ENCODE measurements at places on chromosomes 13 and 19.

- no peak for DNase-seq
Measured at GRCh38 chr19:31525610-31526147, 176.4 kb upstream of the TSHZ3 start.

DNA sequence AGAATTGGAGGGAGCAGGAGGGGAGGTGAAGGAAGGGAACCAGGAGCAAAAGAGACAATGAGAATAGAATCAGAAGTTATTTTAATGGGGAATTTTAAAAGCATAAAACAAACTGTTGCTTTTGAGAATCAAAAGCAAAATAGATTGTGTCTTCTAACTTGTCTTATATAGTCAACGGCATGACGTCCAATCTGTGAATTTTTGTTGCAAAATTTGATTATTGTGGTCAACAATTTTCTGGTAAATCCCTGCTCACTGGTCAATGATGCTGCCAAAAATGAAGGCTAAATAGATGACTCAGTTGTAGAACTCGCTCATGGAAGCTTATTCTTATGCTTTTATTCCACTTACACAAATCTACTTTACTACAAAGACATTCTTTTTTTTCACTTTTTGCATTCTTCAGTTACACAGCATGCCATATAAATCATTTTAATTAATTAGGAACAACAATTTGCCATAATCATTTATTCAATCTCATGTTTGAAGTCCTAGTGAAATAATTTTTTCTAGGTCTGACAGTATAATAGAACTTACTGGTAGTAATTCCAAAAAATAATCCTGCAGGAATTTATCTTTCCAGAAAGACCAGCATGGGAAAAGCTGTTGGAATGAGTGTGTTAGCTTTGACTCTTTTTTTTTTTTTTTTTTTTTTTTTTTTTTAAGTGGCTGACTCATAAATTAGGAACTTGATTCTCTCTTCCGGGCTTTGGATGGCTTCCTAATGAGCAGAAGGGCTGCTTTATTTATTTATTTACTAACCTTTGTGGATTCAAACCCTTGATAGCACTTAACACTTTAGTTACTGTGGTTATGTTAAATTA lies 256.9 kb downstream of the SPRY2 start:
- no peak for DNase-seq

DNA sequence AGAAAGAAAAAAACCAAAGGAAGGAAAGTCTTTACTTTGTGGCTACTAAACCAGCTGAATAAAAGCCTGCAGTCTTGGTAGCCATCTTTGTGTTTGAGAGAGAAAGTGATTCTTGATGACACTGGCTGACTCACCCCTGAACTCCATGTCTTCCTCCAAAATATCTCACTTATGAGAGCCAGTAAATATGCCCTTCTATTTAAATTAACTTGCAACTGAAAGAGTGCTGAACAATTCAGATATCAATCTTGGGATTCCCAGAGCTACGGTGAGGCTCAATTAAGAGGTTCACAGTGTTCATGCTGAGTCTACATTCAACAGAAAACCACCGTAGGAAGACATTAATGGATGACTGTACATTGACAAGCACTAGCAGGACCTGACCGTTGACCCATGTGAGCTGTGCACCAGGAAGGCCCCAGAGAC lies 57.9 kb downstream of the KCTD12 start:
- DNase-seq = no peak

DNA sequence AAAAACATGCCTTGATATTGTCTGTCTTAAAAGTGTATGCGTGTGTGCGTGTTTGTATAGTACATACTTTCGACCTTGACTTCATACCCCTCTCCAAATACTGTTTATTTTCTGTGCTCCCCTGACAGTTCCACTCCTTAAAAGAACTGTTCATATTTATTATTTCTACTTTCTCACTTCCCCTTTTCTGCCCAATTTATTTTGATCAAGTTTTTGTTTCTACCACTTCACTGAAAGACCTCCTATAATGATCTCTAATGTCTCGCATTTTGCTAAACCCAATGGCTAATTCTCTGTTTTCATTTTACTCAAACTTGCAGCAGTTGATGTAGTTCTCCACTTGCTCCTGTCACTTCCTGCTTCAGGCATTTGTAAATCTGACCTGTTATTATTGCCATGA lies 426.1 kb upstream of the KLF12 start:
- DNase-seq = no peak

DNA sequence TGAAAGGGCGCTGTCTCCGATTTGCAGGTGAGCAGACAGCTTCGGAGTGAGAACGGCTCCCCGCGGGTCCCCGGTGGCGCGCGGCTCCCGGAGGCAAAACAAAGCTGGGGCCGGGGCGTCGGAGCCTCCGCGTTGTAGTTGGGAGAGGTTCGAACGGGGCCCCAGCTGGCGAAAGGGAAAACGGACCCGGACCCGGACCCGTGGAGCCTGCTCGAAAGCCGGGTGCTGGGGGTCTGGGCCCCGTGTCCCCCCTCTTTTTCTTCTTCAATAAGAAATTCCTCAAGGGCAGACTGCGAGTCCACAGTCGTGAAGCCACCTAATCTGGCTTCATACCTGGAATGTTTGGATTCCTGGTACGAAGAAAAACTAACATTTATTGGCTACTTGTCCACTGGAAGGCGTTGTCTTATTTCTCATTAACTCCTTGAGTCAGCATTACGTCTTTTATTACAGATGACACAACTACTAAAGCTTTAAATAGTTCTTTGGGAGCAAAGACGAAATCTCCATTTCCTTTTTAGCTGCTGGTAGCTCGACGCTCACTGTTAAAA lies 632 bp upstream of the MTIF3 start:
- no peak for DNase-seq

DNA sequence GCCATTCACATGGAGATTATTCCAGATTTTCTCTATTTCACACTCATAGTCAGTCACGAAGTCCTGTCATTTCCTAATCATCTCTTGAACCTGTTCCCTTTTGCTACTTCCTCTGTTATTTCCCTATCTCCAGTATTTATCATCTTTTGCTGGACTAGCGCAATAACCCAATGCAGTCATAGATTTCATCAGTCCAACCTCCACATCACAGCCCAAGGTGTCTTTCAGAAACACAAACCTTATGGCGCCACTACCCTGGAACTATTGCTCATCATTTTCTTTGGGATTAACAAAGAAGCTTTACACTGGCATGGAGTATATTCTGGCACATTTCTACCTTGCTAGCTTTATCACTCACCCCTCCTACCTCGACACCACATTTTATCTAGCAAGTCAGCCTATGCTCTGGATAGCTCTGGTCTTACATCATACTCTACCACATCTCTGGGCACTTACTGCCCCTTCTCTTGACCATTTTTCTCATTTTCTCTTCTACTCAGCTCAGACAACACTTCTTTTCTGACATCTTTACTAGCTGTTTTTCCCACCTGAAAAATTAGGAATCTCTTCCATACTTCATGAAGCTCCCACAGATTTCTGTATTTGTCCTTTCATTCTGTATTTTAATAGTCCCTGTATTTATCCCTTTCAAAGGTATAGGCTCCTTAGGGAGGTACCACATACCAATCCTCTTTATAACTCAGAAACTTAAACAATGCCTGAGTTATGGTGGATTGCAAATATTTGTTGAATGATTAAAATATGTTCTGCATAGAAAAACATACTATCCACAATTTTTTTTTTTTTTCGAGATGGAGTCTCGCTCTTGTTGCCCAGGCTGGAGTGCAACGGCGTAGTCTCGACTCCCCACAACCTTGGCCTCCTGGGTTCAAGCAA lies 534.7 kb downstream of the KLF12 start:
- DNase-seq = no peak

GRCh38 chr19:50552540-50552939 lies 15.7 kb downstream of the LRRC4B start:
- no peak for DNase-seq

- DNase-seq = no peak
Measured at GRCh38 chr13:51719394-51719793, 84.6 kb downstream of the DHRS12 start.

DNA sequence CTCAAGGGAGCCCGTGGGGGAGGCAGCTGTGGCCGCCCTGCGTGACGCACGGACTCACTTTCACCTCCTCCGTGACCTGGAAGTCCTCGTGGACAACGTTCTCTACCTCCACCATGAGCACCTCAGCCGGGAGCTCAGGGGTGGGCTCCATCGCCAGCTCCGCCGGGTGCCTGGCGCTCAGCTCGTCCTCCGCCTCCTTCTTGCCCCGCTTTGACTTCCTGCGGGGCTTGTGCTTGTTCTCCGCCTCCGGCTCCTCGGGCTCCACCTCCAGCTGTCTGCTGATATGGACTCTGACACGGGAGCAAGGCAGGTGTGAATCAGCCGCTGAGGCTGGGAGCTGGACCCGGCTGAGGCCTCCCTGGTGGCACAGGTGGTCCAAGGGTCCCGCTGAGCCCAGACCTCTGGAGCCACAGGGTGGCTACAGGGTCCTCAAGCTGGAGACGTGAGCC lies 8.2 kb downstream of the LONP1 start:
- DNase-seq = no peak

GRCh38 chr13:25422153-25422552 lies 50.4 kb downstream of the ATP8A2 start:
- DNase-seq = no peak

DNA sequence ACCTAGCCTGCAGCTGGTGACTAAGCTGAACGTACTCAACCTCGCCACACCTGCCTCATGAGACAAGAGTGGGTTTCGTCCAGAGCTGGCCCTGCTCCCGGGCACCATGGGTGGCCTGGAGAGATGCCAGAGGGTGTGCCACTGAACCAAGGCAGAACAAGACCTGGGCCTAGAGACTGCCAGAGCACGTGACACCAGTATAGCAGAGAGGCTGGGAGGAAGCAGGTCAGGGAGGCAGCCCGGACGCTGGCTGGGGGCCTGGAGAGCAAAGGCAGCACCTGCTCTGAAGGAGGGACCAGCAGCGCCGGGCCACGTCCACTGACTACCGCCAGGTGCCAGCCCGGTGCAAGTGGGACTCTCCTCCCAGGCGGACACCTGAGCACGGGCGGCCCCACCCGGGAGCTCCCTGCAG lies 7.3 kb upstream of the C13orf46 start:
- DNase-seq = peak; percentile 69

GRCh38 chr13:41273831-41274441 lies 10.6 kb upstream of the MTRF1 start:
- DNase-seq = no peak

DNA sequence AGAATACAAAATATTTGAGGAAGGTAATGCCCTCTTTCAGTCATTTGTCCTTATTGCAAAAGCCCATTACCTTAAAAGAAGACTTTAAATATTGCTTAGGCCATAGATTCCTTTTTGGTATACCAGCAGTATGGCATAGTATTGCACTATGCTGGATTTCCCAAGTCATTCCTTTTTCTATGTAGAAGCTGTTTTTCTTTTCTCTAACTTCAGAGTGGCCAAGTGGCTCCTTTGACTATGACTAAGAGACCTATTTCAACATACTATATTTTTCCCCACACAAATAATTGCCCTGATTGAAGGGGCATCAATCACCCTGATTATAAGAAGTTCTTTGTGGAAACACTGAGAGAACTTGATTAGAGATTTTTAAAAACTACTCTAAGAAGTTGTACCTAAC lies 68.6 kb downstream of the UFM1 start:
- DNase-seq = no peak

- no peak for DNase-seq
Measured at GRCh38 chr13:112731667-112732616, 42.1 kb downstream of the ATP11A start.

- no peak for DNase-seq
Measured at GRCh38 chr13:20673715-20674114, 29.8 kb upstream of the IL17D start.

DNA sequence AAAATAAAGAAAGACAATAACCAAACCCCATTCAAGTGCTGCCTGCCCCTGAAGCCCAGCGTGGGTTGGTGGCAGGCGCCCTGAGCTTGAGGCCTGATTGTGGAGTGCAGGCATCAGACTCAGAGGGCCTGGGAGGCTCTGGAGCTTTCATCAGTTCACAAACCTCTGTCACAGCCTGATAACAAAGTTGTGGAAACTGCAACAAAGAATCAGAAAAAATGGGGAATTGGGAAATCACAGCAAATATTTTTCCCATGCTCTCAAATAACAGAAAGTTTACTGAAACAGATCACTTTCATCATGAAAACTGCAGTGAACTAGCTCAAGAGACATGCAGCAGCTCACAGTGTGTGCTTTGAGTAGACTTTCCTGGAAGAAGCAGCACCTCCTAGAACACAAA lies 793.6 kb downstream of the UQCRFS1 start:
- no peak for DNase-seq

DNA sequence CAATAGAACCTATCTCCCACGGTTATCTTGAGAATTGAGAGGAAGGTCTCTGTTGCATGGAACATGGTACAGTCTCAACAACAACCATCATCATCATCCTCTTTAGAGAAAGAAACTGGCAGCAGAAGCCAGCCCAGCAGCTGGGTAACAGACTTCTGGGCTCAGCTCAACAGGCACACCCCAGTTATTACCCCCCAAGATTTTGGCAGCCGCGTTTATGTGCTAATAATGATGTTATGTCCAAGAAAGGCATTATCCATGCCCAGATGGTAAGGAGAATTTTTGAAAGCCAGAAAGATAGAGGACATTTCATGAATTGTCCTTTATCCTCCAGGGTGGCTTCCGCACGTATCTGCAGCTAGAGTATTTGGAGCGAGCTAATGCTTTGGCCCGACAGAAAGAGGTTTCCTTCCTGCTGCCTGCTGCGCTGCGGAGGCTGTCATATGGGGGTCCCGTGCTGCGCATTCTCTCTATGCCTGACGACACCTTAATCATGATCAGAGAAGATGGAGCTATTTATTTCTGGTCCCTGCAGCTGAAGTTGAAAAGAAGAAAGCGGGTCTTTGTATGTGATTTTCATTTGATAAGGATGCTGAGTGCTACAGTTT lies 89.9 kb downstream of the TEX26 start:
- DNase-seq = no peak

- no peak for DNase-seq
Measured at GRCh38 chr19:3034656-3035541, 5.8 kb upstream of the TLE2 start.

DNA sequence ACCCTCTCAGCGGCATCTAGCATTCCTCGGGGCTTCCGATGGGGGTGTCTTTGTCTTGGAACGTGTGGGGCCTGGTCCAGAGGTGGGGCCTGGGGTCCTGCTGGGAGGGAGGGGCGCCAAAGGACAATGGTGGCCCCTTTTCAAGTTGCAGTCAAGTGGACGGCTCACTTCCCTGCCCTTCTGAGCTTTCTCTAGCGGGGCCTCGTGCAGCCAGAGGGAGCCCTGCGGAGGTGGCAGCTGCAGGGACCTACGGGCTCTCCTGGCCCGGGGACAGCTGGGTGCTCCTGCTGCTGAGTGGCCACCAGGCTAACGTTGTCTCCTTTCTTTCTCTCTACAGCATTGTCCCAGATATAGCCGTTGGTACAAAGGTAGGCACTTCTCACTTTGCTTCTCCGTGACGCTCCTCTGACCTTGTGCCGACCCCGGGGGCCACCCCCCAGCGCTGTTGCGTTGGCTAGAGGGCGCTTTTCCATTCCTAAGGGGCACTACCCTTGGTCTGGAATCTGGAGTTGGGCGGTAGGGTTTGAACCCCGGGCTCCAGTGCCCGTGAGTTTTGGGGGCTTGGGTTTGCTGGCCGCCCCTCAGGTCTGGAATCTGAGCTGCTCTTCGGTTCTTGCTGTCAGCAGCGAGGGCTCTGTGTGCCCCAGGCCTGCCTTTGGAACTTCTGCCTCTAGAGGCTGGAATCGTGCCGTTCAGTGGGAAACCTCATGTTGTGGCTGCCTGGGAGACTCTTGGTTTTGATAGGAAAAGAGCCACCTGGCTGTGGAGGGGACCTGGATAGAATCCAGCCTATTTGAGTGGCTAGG lies 2.0 kb downstream of the PTBP1 start:
- no peak for DNase-seq

GRCh38 chr13:79735228-79735627 lies 254.3 kb downstream of the NDFIP2 start:
- no peak for DNase-seq

- no peak for DNase-seq
Measured at GRCh38 chr13:22320991-22321390, 650.1 kb downstream of the FGF9 start.

- no peak for DNase-seq
Measured at GRCh38 chr19:22806418-22806817, 22.5 kb upstream of the ZNF99 start.
